ENCODE measurements at places on chromosomes 2 and 18. TPM values are rescaled to one million over a fixed set of nuclear protein-coding genes. Genes with fewer than 3 reads are reported as not detected.
A peak's percentile ranks its signal among the peaks of the same experiment; 100 is the strongest.

DNA sequence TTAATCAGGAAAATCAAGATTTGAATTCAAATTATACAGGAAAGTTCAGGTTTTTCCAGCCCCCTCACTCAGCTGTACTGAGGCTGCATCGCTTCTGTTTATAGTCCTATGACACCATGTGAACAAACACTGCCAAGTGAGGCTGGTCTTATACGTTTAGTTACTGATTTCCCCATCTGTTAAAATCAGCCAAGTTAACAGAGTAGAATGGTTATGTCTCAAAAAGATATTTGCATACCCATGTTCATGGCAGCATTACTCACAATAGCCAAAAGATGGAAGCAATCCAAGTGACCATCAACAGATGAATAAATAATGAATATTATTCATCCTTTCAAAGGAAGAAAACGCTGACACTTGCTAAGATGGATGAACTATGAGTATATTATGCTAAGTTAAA lies 43.8 kb downstream of the REEP1 start:
- no peaks in the 10 kb centered on the region for H3K4me1 ChIP-seq
- no peak for DNase-seq
- no peaks in the 10 kb centered on the region for H3K27me3 ChIP-seq
- H3K36me3 ChIP-seq, result no peaks in the 10 kb centered on the region
- no peak overlapping the region for H3K4me3 ChIP-seq
- no peak overlapping the region for H3K27ac ChIP-seq

GRCh38 chr2:68726100-68726499 lies 8.5 kb upstream of the ARHGAP25 start:
- H3K27me3 ChIP-seq, result peaks cover 61% of the 10 kb centered on the region
- no peak overlapping the region for H3K27ac ChIP-seq
- H3K36me3 ChIP-seq, result no peaks in the 10 kb centered on the region
- peaks cover 18% of the 10 kb centered on the region for H3K4me1 ChIP-seq

- no peaks in the 10 kb centered on the region for H3K36me3 ChIP-seq
- H3K27me3 ChIP-seq, result no peaks in the 10 kb centered on the region
- H3K4me1 ChIP-seq, result peaks cover 27% of the 10 kb centered on the region
- H3K4me3 ChIP-seq, result peak overlapping the region; percentile 35
These were observed 46.5 kb upstream of the SULT1C3 start for GRCh38 chr2:108193251-108193650.

DNA sequence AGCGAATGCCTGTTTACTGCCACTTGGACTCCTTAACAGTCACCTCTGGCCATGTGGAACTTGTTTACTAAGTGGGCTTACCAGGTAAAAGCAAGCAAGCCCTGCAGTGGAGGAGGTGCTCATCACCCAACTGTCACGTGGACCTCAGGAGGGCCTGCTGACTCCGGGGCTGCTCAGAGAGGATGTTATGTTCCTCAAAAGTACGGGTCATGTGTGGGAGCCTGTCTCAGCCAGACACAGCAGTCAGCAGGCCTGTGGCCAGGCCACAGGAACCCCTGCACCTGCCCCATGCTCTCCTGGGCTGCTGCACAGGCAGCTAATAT lies 36.2 kb downstream of the AMER3 start:
- H3K36me3 ChIP-seq, result no peaks in the 10 kb centered on the region
- no peaks in the 10 kb centered on the region for H3K4me1 ChIP-seq
- DNase-seq, result no peak
- peaks cover 23% of the 10 kb centered on the region for H3K27me3 ChIP-seq
- no peak overlapping the region for H3K27ac ChIP-seq

GRCh38 chr2:241659150-241659739 lies 21.8 kb downstream of the ATG4B start:
- no peak overlapping the region for H3K4me3 ChIP-seq
- DNase-seq, result peak; percentile 36
- no peaks in the 10 kb centered on the region for H3K4me1 ChIP-seq
- H3K27ac ChIP-seq, result no peak overlapping the region
- peaks cover 52% of the 10 kb centered on the region for H3K36me3 ChIP-seq

- H3K36me3 ChIP-seq, result no peaks in the 10 kb centered on the region
- DNase-seq, result no peak
- H3K4me1 ChIP-seq, result peaks cover 51% of the 10 kb centered on the region
- no peaks in the 10 kb centered on the region for H3K27me3 ChIP-seq
- H3K27ac ChIP-seq, result peak within 1 kb of the TSS; percentile 56
These were observed at the start of gene MYO3B for GRCh38 chr2:170177950-170178781. Gene MYO3B, plus strand, starts transcription at chr2:170178147. Its CDS starts 141 bp downstream, at chr2:170178288.

GRCh38 chr18:63346480-63347183 lies 20.4 kb downstream of the KDSR start:
- no peak overlapping the region for H3K27ac ChIP-seq
- peaks cover 7% of the 10 kb centered on the region for H3K4me1 ChIP-seq
- H3K27me3 ChIP-seq, result no peaks in the 10 kb centered on the region
- DNase-seq, result no peak
- H3K4me3 ChIP-seq, result no peak overlapping the region

- peaks cover 13% of the 10 kb centered on the region for H3K36me3 ChIP-seq
- no peak overlapping the region for H3K27ac ChIP-seq
- H3K4me1 ChIP-seq, result no peaks in the 10 kb centered on the region
- peaks cover 59% of the 10 kb centered on the region for H3K27me3 ChIP-seq
- DNase-seq, result peak; percentile 89
These were observed 208.0 kb downstream of the TFCP2L1 start for GRCh38 chr2:121076885-121077549.

The M1AP gene
- not detected for total RNA-seq

- no peaks in the 10 kb centered on the region for H3K27me3 ChIP-seq
- H3K36me3 ChIP-seq, result peaks cover 23% of the 10 kb centered on the region
- H3K4me3 ChIP-seq, result peak within 1 kb of the TSS; percentile 90
- peak; percentile 70 for DNase-seq
These were observed at the start of gene FECH for GRCh38 chr18:57586251-57587049. Gene FECH, minus strand, starts transcription at chr18:57586702. Its CDS starts 82 bp downstream, at chr18:57586620.

GRCh38 chr2:47058003-47058931 lies 96.8 kb downstream of the STPG4 start:
- H3K27ac ChIP-seq, result no peak overlapping the region
- H3K36me3 ChIP-seq, result peaks cover 43% of the 10 kb centered on the region
- no peak for DNase-seq
- no peak overlapping the region for H3K4me3 ChIP-seq

- H3K27ac ChIP-seq, result no peak overlapping the region
- peaks cover 14% of the 10 kb centered on the region for H3K27me3 ChIP-seq
- peaks cover 8% of the 10 kb centered on the region for H3K4me1 ChIP-seq
- H3K36me3 ChIP-seq, result no peaks in the 10 kb centered on the region
- H3K4me3 ChIP-seq, result no peak overlapping the region
These were observed 57.8 kb upstream of the IGFBP2 start for GRCh38 chr2:216575465-216575864.

- H3K4me1 ChIP-seq, result peaks cover 43% of the 10 kb centered on the region
- H3K4me3 ChIP-seq, result peak overlapping the region; percentile 48
- no peak for DNase-seq
- peak overlapping the region; percentile 85 for H3K27ac ChIP-seq
- peaks cover 6% of the 10 kb centered on the region for H3K36me3 ChIP-seq
These were observed 63.4 kb upstream of the NEUROD1 start for GRCh38 chr2:181743723-181744031.

The RAD51AP2 gene
- total RNA-seq, result not detected

The MRO gene
- not detected for total RNA-seq

DNA sequence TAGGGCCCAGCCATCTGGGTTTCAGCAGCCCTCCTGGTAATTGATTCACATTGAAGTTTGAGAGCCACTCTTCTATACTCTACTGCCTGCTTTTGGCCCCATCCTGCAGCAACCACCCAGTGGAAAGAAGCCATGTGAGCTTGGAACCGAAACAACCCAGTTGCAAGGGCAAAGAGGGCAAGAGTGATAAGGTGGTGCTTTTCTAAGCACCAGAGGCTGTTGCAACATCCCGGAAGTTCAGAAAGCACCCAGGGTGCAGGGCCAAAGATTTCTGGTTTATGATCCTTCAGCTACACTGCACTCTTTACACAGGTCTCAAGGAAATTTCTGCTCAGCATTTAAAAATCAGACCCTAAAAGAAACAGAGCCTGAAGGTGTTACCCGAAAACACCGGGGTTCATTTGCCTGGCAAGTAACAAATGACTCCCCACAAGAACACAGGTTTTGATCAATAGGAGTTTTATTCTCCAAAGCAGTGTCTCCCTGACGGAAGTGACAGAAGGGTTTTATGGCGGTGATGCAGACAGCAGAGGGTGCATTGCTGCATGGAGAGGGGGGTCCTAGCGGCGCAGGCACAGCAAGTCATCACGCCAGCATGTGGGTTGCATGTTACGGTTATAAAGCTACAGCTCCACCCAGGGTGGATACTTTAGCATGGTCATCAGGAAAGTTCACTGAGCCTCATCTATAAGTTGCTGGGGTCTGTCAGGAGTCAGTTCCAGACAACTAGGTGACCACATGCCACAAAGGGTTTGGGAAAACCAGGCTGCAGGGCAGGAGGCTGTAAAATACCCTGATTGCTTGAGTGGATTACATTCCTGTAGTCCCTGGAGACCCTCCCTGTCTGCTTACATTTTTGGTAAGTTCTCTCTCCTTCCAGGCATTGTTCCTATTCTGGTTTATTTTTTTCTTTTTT lies 28.8 kb upstream of the TMEM37 start:
- H3K27ac ChIP-seq, result no peak overlapping the region
- H3K36me3 ChIP-seq, result peaks cover 5% of the 10 kb centered on the region

The EPHA4 gene
- total RNA-seq, result 2.8 TPM
